Stimulated activated CD4-positive, alpha-beta T cell treated with anti-CD3 and anti-CD28 coated beads, Interleukin-1b, Interleukin-23, amount 100 ng/mL, for 4 hours (primary cell): ENCODE measurements at places on chromosomes 2 and 18.
A peak's percentile ranks its signal among the peaks of the same experiment; 100 is the strongest.

DNA sequence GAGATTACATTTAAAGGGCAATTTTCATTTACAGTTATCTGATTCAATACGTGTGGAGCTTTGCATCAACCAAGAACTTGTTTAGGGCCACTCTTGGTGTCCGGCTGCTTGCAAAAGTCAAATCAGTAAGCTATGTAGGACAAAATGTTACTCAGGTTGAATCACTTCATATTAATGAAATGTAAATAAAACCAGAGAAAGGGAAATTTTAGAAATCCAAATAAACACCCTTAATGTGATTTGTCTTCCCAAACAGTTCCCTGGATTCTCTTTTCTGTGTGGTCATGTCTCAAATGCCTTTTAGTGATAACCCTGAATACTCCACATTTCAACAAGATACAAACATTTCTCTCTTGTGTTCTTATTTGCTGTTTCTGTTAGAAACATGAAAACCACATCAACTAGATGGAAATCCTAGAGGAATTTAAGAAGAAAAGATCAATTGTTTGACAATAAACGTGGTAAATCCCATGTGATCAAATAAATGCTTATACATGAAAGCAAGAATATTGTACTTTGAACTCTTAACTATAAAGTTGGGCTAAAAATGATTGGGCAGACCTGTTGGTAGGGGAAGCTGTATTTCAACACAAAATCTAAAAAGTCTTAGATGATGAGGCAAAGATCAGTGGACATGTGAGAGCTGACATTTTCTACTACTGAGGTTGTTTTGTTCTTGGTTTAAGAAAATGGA is 101.3 kb downstream of the CDC42EP3 start:
- no peak for DNase-seq

DNA sequence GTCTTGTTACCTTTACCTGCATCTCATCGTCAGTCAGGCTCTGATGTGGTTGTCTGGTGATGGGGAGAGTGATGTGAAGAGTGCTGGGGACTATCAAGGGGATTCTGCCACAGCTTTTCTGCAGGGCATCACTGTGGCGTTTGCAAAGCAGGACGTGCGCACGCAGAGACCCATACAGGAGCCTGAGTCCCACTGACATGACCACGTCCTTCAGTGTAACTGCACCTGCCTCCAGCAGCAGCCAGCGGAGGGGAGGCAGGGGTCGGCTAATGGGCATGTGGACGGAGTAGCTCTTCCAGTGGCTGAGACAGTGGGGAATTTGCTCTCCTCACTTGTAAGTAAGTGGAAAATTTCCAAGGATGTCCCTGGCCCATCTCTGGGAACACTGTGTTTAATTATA is 6.5 kb downstream of the ALKAL2 start:
- DNase-seq: no peak

GRCh38 chr18:13366962-13367892 is 148.7 kb downstream of the LDLRAD4 start:
- DNase-seq: no peak

- DNase-seq: no peak
Measured at GRCh38 chr18:74679679-74680076, 82.0 kb downstream of the ZNF407 start.

- DNase-seq: no peak
Measured at GRCh38 chr2:145845207-145845894, 1325.4 kb upstream of the ZEB2 start.

DNA sequence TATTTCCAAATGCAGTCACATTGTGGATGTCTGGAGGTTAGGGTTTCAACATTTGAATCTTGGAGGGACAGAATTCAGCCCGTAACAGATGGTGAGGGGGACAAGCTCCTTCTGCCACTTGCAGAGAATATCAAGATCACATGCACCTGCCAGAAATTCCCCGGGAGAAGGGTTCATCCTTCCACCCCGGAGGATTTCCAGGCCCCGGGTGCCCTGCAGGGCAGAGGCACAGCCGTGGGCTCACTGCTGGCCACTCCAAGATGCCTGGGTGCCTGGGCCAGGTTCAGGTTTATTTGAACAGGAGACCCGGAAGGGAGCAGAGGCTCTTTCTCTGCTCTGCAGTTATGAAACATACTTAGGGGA is 38.2 kb upstream of the MGAT4A start:
- no peak for DNase-seq

DNA sequence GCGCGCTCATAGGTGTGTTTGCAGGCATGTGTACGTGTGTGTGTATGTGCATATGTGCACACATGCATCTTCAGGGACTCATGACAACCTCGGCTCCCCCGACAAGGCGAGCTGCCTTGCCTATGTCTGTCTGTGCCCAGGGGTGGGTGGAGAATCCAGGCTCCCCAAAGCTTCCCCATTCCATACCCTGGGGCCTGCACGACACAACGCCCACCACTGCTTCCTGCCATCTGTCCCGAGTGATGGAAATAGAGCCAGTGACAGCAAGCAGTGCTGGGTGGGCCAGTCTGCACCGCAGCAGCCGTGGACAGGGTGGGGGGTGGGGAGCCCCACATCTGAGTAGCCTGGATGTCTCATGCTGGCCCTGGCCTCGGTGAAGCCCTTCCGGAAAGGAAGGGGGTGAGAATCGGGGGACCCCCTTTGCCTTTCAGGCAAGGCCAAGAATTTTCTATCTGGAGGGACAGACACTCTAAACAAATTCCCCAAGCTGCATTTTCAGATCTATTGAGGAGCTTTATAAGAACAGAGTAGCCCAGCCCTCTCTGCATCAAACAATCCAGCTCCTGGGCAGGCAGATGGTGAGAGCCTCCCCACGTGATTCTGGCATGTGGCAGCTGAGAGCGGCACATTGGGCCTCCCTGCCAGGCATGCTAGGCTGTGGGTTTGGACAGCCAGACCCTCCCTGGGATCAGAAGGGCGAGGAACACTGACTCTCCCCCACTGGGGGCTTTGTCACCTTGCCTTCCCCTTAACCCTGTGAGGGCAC is 4.9 kb downstream of the KCNIP3 start:
- no peak for DNase-seq

DNA sequence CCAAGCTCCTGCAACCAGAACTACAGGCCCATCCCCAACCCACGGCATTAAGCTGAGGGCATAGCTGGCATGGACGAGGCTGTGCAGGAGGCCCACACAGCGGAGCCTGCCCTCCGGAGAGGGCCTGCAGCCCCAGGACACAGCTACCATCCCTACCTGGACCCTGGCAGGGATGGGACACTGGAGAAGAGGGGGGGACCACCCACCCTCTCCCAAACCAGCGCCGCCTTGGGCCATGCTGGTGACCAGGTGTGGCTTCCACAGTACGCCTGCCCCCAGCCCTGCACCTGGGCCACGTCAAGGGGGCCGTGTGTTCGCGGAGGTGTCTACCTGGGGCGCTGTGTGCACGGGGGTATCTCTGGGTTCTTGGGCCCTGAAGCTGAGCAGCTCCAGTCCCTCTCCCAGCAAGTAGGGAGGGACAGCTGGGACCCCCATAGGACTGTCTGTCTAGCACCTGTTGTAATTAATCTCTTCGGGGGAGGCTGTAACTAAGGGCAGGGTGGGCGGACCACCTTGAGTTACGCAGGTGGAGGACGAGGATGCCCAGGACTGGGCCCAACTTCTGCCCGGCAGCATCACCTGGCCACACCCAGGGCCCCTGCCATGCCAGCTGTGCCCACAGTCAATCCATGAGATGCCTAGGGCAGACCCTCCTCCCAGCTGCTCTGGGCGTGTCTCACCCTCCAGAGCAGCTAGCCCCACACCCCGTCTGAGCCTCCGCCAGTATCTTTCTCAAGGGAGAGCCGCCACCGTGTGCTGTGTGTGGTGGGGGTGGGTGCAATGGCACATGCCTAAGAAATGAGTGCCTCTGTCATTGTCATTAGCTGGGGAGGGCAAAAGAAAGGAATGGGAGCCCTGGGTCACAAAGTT is 18.3 kb downstream of the HS6ST1 start:
- no peak for DNase-seq

DNA sequence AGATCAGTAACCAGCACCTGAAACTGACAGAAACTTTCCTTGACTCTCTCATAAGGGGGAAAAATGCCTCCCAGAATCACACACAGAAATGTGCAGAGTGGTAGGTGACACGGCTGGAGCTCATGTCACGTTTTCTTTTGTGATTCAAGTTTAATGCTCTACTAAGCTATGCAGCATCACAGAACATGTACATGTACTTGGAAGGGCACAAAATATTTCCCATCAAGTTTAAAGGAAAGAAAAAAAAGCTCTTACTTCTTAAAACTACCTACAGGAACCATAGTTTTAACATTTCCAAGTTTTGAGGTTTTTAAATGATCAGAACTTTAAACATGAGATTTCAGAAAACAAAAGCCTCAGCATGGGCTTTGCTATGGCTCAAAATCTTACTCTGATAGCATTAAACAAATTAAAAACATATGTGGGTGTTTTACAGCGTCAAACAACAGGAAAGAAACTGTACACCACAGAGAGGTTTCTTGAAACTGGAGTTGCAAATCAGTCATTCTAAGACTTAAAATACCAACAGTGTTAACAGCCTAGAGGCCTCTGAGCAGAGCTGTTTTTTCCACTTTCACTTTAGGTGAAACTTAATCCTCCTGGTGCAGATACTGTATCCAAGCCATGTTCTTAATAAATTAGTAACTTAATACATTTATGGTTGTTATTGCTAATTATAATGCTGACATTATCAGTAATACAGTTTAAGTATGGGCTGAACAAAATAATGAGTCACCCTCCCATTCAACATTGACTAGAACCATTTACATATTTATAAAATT is 30.1 kb downstream of the MBP start:
- DNase-seq: no peak

DNA sequence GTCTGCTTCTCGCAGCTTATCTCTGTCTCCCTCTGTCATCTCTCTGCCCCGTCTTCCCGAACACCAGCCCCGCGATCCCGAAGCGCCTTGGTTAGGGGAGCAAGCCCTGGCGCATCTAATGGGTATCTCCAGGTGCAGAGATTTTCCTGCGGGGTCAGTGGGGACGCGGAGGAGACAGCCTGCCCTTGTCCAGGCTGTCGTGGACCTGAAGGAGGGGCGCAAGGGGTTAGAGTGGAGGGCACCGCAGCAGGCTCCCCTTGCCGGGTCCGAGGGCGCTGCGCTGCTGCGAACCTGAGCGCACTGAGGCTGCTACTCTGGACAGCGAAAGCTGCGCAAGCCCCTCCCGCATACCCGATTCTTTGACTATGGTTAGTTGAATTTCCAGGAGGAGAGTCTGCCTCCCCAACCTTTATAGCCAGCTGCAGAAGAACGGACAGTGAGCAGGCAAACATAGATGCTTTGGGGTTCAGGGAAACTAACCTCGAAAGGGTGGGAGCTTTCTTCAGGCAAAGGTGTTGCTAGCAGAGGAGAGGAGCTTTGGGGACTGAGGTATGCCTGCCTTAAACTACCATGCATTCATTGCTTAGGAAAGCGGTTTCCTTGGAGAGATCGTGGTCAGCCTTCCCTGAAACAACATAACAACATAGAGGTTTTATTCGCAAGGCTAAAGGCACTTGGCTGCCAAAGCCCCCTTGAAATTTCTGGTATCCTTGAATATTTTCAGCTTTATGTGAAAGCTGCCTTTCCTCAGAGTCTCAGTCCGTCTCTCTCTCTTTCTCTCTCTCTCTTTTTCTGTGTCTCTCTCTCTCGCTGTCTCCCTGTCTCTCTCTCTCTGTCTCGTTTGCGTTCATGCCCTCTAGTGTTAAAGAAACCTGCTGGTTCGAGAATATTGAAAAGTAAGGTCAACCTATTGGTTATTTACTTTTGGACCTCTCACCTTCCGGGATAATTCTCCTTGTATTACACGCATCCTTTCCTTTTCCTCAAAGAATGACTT is 1.6 kb downstream of the GALNT13 start:
- no peak for DNase-seq

DNA sequence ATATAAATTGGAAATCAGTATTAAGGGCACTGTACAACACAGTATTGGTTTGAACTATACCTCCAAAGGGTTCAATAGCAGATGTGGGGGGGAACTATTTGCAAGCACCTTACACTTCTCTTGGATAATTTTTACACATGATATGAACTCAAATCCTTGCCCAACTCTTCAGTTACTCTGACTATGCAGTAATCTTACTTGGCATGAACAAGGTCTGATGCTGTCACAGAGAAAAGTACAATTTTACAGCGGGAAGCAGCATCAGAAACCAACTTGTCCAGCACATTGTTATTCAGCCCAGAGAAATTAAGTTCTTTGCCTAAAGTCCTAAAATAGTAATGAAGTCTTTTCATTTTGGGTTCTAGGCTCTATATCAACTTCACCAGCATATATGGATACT is 98.2 kb downstream of the ZNF521 start:
- no peak for DNase-seq

GRCh38 chr18:56298935-56299334 is 339.5 kb downstream of the TXNL1 start:
- DNase-seq: no peak

DNA sequence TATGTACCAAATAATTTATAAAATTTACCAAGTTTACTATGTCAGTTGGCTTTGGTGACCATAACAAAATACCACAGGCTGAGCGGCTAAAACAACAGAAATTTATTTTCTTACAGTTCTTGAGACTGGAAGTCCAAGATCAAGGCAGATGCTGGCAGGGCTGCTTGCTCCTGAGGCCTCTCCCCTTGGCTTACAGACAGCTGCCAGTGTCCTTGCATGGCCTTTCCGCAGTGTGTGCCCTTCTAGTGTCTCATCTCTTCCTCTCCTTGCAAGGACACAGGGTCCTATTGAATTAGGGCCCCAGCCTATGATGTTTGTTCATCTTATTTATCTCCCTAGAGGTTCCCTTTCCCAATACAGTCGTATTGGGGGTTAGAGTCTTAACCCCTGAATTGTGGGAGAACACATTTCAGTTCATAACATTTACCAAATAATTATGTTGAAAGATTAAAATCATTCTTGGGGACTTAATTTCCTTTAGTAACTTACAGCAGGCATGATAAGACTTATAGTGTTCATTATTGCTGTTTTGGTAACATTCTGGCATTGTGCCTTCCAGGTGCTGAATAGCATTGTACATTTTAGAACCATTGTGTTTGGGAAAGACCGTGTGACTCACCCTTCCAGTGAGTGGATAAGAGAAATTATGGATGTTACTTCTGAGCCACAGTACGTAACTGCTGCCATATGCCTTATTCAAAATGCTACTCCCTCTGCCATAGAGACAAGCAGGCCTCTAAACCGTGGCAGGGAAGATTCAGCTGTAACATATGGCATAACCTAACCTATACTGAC is 317.5 kb downstream of the TMX3 start:
- DNase-seq: no peak

DNA sequence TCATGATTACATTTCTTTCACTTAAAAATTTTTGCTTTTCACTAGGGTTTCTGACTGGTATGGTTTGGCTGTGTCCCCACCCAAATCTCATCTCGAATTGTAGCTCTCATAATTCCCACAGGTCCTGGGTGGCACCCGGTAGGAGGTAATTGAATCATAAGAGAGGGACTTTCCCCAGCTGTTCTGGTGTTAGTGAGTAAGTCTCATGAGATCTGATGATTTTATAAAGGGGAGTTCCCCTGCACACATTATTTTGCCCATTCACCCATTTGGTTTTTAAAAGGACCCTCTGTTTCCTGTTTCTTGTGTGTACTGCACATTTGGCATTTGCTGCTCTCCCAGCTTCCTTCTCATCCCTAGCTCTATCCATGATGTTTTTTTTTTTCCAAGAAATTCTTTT is 27.8 kb upstream of the NETO1 start:
- no peak for DNase-seq

- peak; percentile 64 for DNase-seq
Measured at GRCh38 chr2:38076710-38077430, 919 bp upstream of the CYP1B1 start.
